ENCODE measurements at places on chromosomes 2 and 18.

GRCh38 chr2:40348665-40349064, 103.2 kb downstream of the SLC8A1 start:
- DNase-seq, result no peak

- DNase-seq, result peak; percentile 6
These were observed 78.0 kb downstream of the UPP2 start for GRCh38 chr2:158179660-158180059.

GRCh38 chr2:74168739-74169138, 9.9 kb downstream of the MOB1A start:
- no peak for DNase-seq

- no peak for DNase-seq
These were observed 13.3 kb downstream of the BCL2L11 start for GRCh38 chr2:111134055-111134454.

- no peak for DNase-seq
These were observed 2.7 kb downstream of the SKOR2 start for GRCh38 chr18:47248604-47249313.

- DNase-seq, result no peak
These were observed 110.6 kb upstream of the SLC35G4 start for GRCh38 chr18:11498821-11499220.

DNA sequence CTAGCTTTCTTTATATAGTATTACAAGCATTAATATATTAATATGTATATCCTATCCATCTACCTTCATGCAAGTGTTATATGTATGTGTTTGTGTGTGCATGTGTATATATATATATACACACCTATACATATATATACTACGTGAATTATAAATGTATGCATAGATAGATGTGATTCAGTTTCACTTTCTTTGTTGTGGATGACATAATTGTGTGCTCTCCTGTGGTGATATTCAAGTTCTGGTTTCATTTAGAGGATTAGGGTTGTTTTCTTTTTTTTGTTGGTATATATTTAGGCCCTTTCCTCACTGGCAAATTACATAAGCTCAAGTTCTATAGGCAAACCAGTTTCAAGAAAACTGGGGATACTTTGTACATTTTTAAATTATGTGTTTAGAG, 225.7 kb upstream of the FANCL start:
- DNase-seq, result no peak

GRCh38 chr18:48154828-48155227, 224.4 kb upstream of the SMAD2 start:
- DNase-seq, result no peak

DNA sequence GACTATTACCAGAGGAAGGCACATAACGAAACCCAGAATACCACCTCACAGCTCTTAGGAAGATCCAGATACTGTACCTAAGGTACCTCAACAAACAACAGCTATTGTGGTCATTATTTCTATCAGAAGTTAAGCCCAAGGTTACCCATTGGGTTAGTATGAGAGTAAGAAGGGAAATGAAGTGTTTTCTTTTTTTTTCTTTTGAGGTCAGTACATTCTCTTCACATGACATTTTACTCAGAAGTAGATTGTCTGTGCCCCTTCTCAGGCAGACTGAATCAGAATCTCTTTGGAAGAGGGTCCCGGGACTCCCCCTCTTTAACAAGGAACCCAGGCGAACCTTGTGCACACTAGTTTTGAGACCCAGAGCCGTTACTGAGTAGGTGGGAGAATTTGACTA, 233.7 kb upstream of the CXCR4 start:
- no peak for DNase-seq

GRCh38 chr2:31163011-31163539, 24.8 kb upstream of the GALNT14 start:
- DNase-seq, result no peak

- DNase-seq, result no peak
These were observed 136.4 kb downstream of the SH3RF3 start for GRCh38 chr2:109265369-109265768.

DNA sequence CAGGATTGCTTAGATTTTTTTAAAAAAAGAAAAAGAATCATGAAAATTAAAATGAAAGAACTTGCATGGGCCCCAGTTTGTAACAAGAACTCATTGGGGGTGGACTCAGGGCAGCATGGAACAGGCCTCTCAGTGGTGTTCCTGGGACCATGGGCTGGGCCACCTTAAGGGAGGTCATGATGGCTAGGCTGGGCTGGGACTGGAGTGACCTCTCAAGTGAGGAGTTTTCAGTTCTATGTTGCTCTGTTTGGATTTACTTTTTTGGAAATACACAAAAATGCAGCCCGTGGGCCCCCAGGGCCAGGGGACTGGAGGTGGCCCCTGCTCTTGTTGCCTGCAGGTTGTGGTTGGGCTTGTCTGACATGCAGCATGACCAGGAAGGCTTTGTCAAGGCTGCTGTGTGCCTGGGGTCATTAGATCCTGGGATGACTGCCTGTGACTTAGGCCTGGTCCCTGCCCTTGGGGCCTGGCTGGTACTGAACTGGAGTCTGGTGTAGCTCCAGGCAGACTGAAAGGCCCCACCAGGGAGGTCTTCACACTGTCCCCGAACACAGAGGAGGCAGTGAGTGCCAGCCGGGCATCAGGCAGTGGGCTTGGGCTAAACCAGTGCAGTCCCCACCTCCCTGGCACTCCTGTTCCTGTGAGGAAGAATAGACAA, 115.6 kb downstream of the GLI2 start:
- no peak for DNase-seq

GRCh38 chr2:239288951-239289511, 111.8 kb downstream of the HDAC4 start:
- no peak for DNase-seq

DNA sequence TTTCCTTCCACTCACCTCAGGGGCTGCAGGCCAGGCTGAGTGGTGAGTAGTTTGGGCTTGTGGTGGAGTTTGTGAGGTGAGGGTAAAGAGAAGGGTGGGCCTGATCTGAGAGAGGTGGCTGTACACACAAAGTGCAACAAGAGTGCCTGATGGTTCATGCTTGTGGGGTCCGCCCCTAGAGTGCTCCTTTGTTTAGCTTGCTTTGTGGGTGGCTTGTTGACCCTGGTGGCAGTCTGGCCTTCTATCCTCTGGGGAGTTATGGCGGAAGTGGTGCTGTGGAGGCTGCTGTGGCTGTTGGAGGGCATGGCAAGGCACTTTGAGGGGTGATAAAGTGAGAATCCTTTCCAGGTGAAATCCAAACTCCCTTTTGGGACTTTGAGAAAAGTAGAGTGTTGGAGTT, 10.6 kb downstream of the UBE2F start:
- DNase-seq, result no peak

DNA sequence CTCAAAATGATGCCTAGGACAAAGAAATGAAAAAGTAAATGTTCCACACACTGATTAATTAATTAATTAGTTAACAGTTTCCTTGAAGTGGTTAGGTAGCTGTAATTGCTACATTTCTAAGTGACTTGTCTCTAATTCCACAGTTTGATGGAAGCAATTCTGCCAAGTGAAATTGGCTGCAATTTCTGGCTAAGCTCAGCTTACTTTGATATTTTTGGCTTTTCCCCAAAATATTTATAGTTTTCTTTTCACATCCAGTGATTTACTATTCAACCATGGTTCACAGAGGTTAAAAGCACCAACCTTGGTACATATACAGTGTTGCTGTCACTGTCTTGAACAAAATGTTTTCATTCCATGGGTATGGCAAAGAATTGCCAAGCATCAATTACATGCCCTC, 459.5 kb upstream of the CDH20 start:
- no peak for DNase-seq

DNA sequence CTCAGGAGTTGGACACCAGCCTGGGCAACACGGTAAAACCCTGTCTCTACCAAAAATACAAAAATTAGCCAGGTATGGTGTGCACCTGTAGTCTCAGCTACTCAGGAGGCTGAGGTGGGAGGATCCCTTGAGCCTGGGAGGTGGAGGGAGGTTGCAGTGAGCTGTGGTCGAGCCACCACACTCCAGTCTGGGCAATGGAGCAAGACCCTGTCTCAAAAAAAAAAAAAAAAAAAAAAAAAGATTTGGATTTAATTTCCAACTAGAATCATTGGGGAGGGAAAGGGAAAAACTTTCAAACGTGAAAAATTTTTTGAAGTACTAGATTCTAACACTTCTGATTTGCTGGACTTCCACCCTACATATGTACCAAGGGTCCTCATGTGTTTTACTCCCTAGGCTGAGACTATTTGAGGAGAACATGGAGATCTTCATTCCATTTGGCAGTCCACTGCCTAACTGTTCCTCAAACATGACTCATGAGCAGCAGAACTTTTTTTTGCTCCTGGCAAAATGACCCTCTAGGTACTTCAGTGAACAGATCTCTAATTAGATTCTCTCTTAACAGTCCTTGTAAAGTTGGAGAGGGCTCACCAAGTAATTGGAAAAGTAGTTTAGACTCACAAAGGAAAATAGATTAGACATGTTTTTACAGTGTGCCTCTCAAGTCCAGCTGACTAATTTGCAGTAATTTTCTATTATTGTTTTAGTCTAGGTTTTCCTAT, 267.6 kb downstream of the METTL4 start:
- DNase-seq, result peak; percentile 7

- no peak for DNase-seq
These were observed 24.8 kb downstream of the BOLL start for GRCh38 chr2:197760293-197760657.

GRCh38 chr2:70518557-70518956, 35.1 kb downstream of the TGFA start:
- no peak for DNase-seq

GRCh38 chr2:36658277-36658748, 38.2 kb upstream of the VIT start:
- no peak for DNase-seq

GRCh38 chr2:129820908-129821307, 158.6 kb upstream of the RAB6C start:
- no peak for DNase-seq

DNA sequence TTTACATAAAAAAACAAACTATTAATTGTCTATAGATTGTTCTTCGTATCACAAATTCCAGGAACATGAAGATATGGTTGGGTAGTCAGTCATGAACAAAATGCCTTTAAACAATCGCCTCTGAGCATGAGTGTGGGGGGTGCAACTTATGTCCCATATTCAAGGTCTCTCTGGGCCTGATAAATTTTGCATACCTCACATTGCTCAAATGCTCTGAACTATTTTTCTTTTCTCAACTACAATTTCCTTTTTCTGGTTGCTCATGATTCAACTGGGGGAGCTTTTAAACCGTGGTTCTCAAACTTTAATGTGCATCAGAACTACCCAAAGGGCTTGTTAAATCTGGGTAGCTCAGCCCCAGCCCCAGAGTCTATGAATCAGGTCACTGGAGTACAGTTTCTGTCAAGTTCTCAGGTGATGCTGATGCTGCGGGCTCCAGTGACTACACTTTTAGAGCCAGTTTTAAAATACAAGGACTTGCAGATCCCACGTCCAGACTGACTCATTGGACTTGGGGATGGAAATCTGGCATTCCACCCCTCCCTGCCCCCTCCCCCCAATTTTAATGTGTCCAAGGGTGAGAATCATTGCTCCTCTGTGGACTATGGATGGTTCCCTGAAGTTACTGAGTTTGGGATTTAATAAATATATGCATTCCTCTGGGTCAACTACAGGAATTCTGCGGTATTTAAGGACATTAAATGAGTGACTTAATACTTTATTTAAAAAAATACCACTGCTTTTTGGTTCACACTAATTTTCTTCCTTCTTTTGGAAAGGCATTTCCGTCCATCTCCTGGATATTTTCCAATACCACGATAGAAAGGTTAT, 1.5 kb upstream of the GPD2 start:
- no peak for DNase-seq

DNA sequence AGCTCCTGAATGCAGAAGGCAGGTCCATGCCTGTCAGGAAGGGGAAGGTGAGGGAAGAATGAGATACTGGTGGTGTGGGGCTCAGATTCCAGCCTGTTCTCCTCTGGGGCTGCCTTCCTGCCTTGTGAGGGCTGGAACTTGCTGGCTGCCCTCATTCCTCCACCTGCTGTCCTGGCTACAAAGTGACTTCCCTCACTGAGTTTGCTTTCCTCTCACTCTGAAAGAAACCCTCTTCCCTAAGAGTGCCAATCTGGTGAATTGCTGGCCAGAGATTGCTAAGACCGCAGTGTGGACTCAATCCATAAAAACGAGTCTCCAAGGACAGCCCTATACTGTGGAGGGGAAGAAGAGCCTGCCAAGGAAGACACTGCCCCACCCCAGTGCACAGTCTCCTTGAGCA, 664.4 kb upstream of the HS6ST1 start:
- no peak for DNase-seq

DNA sequence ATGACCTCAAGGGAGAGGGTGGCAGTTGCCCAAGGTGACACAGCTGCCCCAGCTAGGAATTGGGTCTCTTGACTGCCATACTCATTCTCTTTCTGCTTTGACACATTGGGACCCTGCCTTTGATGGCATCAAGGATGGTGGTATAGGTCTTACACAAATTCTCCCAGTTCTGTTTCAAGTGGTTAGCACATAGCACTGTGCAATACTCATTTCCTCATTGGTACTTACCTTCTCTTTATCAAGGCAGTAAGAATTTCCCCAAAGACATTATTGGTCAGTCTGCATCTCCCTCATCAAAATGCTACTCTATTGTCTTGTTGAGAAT, 35.9 kb upstream of the CCDC93 start:
- no peak for DNase-seq

DNA sequence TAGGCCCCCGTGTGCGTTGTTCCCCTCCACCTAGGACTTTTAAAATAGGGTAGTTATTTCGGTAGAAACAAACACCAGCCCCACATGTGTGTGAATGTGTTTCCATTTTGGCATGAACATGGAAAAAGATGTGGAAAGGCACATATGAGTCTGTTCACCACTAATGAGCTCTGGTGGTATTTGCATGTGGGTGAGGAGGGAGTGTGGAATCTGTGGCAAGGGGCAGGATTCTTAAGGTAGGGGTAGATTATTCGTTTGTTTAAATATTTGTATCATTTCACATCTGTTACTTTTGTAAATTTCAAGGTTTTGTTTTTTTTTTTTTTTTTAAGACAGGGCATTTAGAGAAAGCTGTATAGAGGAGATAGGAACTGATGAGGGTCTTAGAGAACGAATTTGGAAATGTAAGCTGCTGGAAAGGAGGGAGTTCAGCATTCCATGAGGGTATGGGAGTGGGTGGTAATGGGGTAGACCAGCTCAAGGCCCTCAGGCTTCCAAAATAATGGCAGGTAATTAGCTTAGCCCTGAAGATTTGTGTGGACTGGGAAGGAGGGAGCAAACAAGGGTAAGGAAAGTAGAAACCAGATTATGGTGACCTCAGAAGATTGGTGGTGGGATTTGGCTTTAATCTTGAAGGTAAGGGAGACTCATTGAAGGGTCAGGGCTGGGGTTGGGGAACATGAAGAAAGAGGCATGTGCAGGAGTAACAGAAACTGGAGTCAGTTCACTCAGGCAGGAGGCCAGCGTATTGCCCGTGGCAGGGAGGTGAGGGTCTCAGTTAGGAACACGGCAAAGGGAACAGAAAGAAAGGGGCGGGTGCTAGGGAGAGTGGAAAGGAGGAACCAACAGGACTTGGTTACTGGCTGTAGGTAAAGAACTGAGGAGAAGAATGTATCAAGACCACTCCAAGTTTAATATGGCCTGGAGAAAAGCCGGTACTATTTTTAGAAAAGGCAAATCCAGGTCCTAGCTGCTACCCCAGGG, 123.6 kb downstream of the PLB1 start:
- DNase-seq, result no peak

Data from HTR-8/SVneo (cell line).